ENCODE measurements at places on chromosomes 6 and 20.

DNA sequence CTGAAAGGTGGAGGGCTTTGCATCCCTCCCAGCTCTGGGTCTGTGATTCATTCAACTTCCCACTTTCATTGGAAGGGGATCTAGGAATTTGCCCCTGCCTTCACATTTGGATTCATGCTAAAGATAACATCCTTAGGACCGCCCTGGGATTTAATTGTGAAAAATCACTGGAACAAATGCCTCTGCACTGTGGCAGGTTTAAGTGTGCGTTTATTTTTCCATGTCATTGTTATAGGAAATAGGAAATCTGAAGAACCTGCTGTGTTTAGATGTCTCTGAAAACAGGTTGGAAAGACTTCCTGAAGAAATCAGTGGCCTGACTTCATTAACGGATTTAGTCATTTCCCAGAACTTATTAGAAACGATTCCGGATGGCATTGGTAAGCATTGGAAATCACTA, 104.7 kb downstream of the LRRC1 start:
- H3K4me3 ChIP-seq = no peak overlapping the region
- no peak for DNase-seq
- no peaks in the 10 kb centered on the region for H3K27me3 ChIP-seq
- no peak overlapping the region for H3K27ac ChIP-seq

- H3K4me1 ChIP-seq = peaks cover 10% of the 10 kb centered on the region
- no peaks in the 10 kb centered on the region for H3K27me3 ChIP-seq
- H3K27ac ChIP-seq = no peak overlapping the region
- no peaks in the 10 kb centered on the region for H3K36me3 ChIP-seq
- H3K4me3 ChIP-seq = no peak overlapping the region
- no peak for DNase-seq
Observed at GRCh38 chr6:38141085-38141484, 321.6 kb downstream of the ZFAND3 start.

DNA sequence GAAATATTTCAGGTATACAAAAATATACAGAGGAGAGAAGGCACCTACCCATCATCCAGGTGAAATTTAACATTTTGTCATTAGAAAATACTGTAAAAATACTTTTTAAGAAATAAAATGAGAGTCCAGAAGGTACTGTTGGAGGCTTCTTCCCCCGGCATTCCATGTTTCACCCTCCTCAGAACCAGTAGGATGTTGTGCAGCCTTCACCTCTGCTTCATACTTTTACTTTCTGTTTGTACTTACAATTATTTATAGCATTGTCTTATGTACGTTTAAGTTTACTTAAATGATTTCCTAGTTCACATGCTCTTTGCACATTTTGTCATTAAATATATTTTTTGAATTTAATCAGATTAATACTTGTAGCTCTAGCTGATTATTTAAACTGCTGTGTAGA, 30.9 kb downstream of the TMEM200A start:
- no peak overlapping the region for H3K4me3 ChIP-seq
- peaks cover 2% of the 10 kb centered on the region for H3K27me3 ChIP-seq
- H3K27ac ChIP-seq = no peak overlapping the region
- no peaks in the 10 kb centered on the region for H3K4me1 ChIP-seq
- no peak for DNase-seq

- peaks cover 4% of the 10 kb centered on the region for H3K4me1 ChIP-seq
- H3K27me3 ChIP-seq = no peaks in the 10 kb centered on the region
- H3K36me3 ChIP-seq = peaks cover 57% of the 10 kb centered on the region
- DNase-seq = no peak
- H3K27ac ChIP-seq = no peak overlapping the region
Observed at GRCh38 chr6:41652866-41653652, 14.8 kb downstream of the MDFI start.

GRCh38 chr6:48826901-48827701, 636.0 kb downstream of the MMUT start:
- no peaks in the 10 kb centered on the region for H3K36me3 ChIP-seq
- no peak overlapping the region for H3K27ac ChIP-seq
- DNase-seq = no peak
- H3K27me3 ChIP-seq = no peaks in the 10 kb centered on the region

DNA sequence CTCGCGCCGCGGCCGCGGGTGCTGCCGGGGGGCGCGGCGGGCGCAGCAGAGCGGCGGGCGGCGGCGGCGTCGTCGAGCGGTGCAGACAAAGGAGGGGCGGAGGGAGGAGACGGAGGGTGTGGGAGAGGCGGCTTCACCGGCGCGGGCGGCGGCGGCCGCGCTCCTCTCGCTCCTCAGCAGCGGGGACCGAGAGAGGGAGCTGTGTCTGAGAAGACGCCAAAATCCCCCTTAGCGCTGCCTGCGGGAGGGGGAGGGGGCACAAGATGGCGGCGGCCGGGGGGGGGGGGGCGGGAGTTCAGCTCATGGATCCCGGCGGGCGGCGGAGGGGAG, 296 bp downstream of the ADNP start:
- peak overlapping the region; percentile 100 for H3K27ac ChIP-seq
- H3K4me1 ChIP-seq = peaks cover 6% of the 10 kb centered on the region
- peak overlapping the region; percentile 98 for H3K4me3 ChIP-seq
- peaks cover 78% of the 10 kb centered on the region for H3K36me3 ChIP-seq
- H3K27me3 ChIP-seq = no peaks in the 10 kb centered on the region

GRCh38 chr6:16760516-16761470, at the start of gene ATXN1:
ATXN1 (minus strand) TSS chr6:16761460.
- DNase-seq = peak; percentile 55
- H3K36me3 ChIP-seq = no peaks in the 10 kb centered on the region
- H3K4me3 ChIP-seq = peak within 1 kb of the TSS; percentile 71
- no peak within 1 kb of the TSS for H3K27ac ChIP-seq
- H3K4me1 ChIP-seq = peaks cover 28% of the 10 kb centered on the region

DNA sequence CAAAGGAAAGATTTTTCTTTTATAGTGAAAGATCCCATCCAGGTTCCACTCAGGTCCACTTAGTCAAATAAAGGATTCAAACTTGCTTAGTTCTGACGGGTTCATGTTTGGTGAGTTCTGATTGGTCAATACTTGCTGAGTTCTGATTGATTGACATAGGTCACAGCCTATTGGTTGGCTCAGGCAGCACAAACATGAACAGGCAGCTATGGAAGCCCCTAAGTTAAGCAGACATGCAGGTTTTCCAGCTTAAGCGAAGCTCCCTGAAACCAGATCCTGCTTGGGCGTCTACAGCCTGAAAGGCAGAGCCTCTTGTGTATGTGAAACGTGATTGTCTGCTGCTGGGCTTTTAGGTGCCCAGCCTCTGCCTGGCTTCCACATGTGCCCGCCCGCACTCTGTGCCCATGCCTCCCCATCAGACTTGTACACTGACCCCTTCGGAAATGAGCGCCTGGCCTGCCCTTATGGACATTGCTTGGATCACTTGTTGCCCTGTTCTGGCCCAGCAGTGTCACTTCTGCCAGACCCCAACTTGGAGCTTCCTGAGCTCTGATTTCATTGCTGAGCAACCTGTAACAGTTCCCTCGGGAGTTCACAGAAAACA, 45.4 kb upstream of the ECI2 start:
- H3K27me3 ChIP-seq = no peaks in the 10 kb centered on the region
- peak; percentile 18 for DNase-seq
- no peak overlapping the region for H3K27ac ChIP-seq
- no peaks in the 10 kb centered on the region for H3K4me1 ChIP-seq

DNA sequence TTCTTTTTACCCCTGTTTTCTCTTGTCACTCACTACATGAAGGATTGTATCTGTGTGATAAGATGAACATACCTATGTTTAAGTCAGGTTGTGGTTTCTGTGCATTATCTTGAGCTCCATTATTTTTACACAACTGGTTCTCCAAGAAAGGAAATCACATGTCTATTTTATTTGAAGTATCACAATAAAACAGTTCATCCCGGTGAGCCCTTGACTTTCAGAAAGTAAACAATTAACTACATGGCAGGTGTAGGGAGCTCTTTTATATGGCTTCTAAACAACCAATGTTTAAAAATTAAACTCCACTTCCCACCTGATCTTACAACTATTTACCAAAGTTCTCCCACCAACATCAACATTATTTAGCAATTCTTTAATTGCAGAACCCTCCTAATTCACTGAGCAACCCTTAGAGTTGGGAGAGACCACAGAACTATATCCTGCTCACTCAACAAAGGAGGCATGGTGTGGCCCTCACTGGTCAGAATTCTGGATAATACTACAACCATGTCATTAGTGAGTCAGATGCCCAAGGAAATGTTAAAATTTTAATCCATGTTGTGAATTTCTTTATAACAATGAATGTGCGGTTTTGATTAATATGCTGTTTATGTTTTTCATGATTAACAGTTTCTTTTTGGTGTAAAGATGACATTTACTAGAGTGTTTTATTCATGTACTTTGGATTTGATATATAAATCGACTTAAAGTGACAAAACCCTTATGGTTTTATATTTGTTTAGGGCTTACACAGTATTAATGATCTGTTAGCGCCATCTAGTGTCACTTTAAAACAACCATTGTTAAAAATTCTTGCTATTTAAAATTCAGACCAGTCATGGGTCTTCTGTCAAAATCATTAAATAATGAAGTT, 50.0 kb upstream of the SCGN start:
- no peak overlapping the region for H3K4me3 ChIP-seq
- peaks cover 1% of the 10 kb centered on the region for H3K4me1 ChIP-seq
- H3K36me3 ChIP-seq = no peaks in the 10 kb centered on the region
- peak; percentile 27 for DNase-seq
- no peak overlapping the region for H3K27ac ChIP-seq
- H3K27me3 ChIP-seq = no peaks in the 10 kb centered on the region

GRCh38 chr6:107353773-107354382, 105.5 kb downstream of the PDSS2 start:
- no peaks in the 10 kb centered on the region for H3K27me3 ChIP-seq
- no peaks in the 10 kb centered on the region for H3K4me1 ChIP-seq
- H3K27ac ChIP-seq = no peak overlapping the region
- no peaks in the 10 kb centered on the region for H3K36me3 ChIP-seq

DNA sequence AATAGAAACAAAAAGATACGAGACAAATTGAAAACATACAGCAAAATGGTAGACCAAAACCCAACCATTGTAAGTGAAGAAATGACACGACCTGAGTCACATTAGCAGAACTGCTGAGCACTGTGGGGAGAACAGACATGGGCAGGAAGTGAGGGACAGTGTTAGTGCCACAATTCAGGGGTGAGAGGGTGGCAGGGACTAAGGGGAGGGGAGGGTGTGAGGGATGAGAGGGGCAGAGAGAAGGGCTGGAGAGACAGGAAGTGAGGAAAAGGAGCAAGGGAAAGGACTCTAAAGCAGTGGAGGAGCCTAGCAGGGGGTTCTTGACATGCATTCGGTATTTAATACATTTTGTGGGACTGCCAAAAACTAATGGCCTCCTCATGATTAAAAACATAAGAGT, 45.0 kb upstream of the TRIM26 start:
- no peak for DNase-seq
- peaks cover 14% of the 10 kb centered on the region for H3K27me3 ChIP-seq
- H3K4me1 ChIP-seq = peaks cover 2% of the 10 kb centered on the region

DNA sequence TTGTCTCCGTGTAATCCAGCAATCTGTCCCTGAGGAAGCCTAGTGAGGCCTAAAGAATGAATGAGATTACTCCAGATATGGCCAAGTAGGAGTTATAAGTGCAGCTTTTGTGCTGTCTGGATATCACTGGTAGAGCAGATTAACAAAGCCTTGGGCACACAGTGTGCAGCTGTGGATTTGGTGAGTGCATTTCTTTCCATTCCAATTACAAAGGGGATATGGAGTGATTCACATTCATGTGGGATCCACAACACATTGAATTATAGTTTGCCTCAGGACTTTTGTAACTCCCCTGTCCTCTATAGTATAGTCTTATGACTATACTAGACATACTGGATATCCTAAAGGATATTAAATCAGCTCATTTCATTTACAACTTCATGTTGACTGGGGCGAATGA, 47.1 kb downstream of the HLA-F start:
- H3K27me3 ChIP-seq = no peaks in the 10 kb centered on the region
- H3K27ac ChIP-seq = no peak overlapping the region
- H3K36me3 ChIP-seq = no peaks in the 10 kb centered on the region

- no peaks in the 10 kb centered on the region for H3K36me3 ChIP-seq
- no peak overlapping the region for H3K27ac ChIP-seq
- no peaks in the 10 kb centered on the region for H3K4me1 ChIP-seq
- H3K27me3 ChIP-seq = no peaks in the 10 kb centered on the region
- no peak overlapping the region for H3K4me3 ChIP-seq
- DNase-seq = peak; percentile 43
Observed at GRCh38 chr6:127737009-127737486, 160.1 kb downstream of the C6orf58 start.

DNA sequence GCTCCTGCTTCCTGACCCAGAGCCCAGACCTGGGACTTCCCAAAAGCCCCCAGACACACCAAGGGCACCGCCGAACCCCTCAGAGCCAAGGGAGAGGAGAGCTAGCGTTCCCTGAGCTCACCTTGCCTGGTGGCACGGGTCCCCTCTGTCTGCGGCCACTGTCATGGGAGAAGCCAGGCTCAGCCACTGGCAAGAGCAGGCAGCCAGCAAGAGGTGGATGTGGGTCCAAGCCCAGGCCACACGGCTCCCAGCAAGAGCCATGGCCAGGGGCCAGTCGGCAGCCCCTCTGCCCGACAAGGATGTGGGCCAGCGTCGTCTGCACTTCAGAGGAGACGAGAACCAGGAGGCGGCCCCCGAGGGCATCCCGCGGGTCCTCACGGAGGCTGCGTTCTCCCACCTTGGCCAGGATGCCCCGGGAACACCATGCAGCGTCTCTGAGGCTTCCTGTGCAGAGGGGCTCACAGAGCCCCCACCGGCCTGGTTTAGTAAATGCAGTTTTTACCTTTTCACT, 2.2 kb upstream of the PPDPF start:
- no peak overlapping the region for H3K4me3 ChIP-seq
- peaks cover 14% of the 10 kb centered on the region for H3K36me3 ChIP-seq
- peaks cover 3% of the 10 kb centered on the region for H3K27me3 ChIP-seq
- peaks cover 14% of the 10 kb centered on the region for H3K4me1 ChIP-seq
- H3K27ac ChIP-seq = no peak overlapping the region

GRCh38 chr6:5204376-5204775, 56.4 kb downstream of the LYRM4 start:
- peaks cover 49% of the 10 kb centered on the region for H3K4me1 ChIP-seq
- H3K4me3 ChIP-seq = no peak overlapping the region
- H3K36me3 ChIP-seq = peaks cover 3% of the 10 kb centered on the region
- H3K27me3 ChIP-seq = no peaks in the 10 kb centered on the region

- no peaks in the 10 kb centered on the region for H3K27me3 ChIP-seq
- no peak for DNase-seq
- H3K27ac ChIP-seq = no peak overlapping the region
Observed at GRCh38 chr6:168182908-168183612, 104.0 kb upstream of the FRMD1 start.

- peak overlapping the region; percentile 44 for H3K4me3 ChIP-seq
- H3K27ac ChIP-seq = peak overlapping the region; percentile 96
- H3K27me3 ChIP-seq = no peaks in the 10 kb centered on the region
- peaks cover 63% of the 10 kb centered on the region for H3K36me3 ChIP-seq
- peaks cover 46% of the 10 kb centered on the region for H3K4me1 ChIP-seq
- DNase-seq = no peak
Observed at GRCh38 chr6:33433544-33434191, 13.8 kb downstream of the SYNGAP1 start.

DNA sequence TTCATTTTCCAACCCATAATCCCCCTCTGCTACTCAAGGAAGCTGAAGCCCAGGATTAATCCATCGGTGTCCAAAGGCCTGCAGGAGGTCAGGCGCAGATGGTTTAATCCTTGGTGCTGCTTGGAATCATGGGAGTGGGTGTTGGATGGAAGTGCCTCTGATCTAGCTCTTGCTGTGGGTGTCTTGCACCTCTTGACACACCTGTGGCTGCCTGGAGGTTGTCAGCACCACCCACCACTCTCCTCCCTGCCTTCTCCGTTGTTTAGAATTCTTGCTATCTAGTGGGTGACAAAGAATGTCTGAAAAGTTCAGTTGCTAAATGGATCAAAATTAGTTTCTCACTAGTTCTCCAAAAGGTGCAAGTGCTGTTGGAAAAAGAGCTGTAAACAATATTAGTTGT, 1074.4 kb upstream of the FLRT3 start:
- H3K36me3 ChIP-seq = no peaks in the 10 kb centered on the region
- H3K4me3 ChIP-seq = no peak overlapping the region
- no peak overlapping the region for H3K27ac ChIP-seq
- H3K4me1 ChIP-seq = no peaks in the 10 kb centered on the region
